Stimulated activated CD8-positive, alpha-beta memory T cell treated with anti-CD3 and anti-CD28 coated beads, Interleukin-15, amount 100 ng/mL, for 24 hours (primary cell): ENCODE measurements at places on chromosomes 7 and 10.

GRCh38 chr10:20162123-20162522 lies 345.9 kb downstream of the PLXDC2 start:
- no peak for DNase-seq

- DNase-seq = no peak
Observed at GRCh38 chr7:110205899-110206298, 885.0 kb upstream of the LRRN3 start.

GRCh38 chr7:33061282-33061937 lies 1.2 kb downstream of the NT5C3A start:
- no peak for DNase-seq

DNA sequence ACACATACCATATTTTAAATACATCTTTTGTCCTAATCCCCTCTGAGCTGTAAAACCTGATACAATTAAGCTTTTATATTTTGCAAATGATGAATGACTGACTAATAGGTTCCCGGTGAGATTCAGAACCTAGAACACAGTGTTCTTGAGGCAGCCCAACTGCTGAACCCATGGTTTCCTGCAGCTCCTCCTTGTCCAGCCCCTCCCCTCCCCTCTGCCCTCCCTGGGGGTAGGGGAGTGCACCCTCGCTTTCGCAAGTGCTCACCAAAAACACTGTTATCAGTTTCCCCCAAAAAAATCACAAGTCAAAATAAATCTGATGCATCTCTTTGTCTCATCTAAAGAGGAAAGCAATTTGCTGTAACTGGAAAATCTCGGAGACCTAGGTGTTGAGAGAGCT lies 602.8 kb downstream of the KCNMA1 start:
- DNase-seq = no peak

- DNase-seq = no peak
Observed at GRCh38 chr7:318476-318875, 28.5 kb downstream of the FOXL3 start.

- DNase-seq = no peak
Observed at GRCh38 chr10:101007099-101007711, 7.6 kb downstream of the LZTS2 start.

DNA sequence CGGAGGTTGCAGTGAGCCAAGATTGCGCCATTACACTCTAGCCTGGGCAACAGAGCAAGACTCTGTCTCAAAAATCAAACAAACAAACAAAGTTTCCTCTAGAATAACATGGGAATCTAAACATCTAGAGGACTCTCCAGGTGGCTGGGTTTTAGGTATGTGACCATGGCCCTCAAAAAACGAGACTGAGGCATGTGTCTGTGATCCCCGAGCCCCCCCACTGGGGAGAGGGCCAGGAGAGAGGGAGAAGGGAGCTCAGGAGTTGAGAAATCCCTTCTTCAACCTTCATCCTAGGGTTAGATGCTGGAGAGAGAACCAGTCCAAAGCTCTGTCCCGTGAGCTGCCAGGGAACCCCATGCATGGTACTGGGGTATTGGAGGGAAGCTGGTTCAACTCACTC lies 188.0 kb upstream of the LYZL2 start:
- DNase-seq = no peak

- DNase-seq = no peak
Observed at GRCh38 chr7:26449175-26450165, 157.8 kb downstream of the SNX10 start.

- no peak for DNase-seq
Observed at GRCh38 chr10:128054163-128054970, 71.9 kb downstream of the MKI67 start.

DNA sequence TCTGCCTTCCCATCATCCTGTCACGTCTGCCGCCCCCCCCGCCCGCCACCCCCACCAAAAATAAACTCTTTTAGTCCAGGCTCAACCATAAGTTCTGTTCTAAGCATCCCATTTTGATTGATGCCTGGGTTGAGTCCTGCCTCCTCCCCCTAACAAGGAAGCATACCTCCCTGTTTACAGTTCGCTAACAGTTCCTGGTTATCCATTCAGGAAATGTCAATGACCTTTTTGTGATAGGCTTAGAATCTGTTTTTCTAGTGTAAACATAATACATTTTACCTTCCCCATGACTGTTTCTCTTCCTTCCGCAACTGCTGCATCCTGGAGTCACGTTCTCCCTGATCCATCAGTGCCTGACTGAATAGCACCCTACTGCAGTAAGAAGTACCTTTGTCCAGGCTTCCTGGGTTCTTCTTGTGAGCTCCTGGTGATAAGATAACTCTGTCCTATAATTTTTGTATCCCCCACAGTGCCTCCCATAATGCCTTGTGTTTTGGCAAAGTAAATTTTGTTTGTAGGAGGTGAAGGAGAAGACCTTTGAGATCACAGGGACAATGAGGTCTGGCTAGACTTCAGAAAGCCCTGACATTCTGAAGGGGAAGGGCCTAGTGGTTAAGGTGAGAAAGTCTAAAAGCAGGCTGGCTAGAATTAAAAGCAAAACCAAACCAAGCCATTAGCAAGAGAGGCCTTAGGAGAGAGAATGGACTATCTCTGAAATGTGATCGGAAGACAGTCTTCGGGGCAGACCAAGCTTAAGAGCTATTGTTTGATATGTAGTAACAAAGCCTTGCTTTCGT lies 7.3 kb downstream of the AGFG2 start:
- no peak for DNase-seq

DNA sequence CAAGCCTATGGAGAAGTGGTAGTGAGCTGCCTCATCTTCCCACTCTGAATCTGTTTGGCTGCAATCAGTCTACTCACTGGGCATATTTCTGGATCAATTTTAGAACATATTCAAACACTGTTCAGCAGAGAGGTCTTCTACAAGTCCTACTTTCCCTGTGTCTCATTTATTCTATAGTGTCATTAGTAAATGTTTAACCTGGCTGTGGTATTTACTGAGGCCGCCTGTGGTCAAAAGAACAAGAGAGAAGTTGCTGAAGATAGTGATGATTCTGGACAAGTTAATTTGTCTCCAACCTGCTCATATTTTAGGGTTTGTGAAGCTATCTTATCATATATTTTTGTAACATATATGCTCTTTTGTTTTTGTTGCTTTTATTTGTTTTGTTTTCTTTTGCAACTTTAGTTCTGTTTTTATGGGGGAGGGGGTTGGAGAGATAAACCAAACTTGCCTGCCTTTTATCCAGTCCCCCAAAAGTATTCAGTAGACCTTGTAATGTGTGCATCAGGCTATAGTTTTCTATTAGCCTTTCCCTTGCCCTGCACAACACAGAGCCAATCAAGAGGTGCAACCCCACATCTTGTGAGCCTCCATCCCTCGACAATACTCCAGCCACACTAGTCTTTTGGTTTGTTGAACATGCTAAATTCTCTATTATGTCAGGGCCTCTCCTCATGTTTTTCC lies 362.8 kb upstream of the MBL2 start:
- DNase-seq = no peak

- DNase-seq = no peak
Observed at GRCh38 chr7:101299511-101300464, 21.8 kb downstream of the IFT22 start.

DNA sequence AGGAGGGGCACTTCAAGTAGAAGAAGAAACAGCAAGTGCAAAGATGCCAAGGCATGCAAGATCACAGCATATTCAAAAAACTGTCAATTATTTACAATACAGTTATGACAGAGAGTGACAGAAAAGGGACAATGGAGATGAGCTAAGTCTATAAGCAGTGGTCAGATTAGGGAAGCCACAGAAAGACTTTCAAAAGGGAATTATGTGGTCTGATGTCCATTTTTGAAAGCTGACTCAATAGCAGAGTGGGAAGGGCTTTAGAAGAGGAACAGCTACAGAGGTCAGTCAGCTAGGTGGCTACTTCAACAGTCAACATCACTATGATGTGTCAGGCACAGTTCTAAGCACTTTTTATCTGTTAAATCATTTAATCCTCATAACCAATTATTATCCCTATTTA lies 45.2 kb upstream of the SPOCK2 start:
- no peak for DNase-seq

- DNase-seq = no peak
Observed at GRCh38 chr10:47396311-47396717, 12.2 kb upstream of the ZNF488 start.

DNA sequence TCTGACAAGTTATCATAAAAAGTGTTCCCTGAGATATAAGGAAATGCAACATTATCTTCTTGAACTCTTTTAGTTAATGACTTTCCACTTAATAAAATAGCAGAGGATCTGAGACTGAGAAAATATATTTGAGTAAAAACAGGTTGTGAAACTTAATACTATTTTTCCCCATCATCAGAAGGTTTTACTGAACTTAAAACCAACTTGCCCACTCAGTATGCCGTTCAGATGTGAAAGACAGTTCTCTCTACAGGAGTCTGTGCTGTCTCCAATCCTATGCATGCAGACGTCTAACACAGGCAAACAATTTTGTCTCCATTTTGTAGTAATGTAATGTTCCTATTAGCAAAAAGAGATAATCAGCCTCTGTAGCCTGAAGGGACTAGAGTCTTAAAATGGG lies 38.2 kb upstream of the CYP2C18 start:
- no peak for DNase-seq

GRCh38 chr10:112446055-112446854 lies 459 bp downstream of the ZDHHC6 start:
- no peak for DNase-seq

DNA sequence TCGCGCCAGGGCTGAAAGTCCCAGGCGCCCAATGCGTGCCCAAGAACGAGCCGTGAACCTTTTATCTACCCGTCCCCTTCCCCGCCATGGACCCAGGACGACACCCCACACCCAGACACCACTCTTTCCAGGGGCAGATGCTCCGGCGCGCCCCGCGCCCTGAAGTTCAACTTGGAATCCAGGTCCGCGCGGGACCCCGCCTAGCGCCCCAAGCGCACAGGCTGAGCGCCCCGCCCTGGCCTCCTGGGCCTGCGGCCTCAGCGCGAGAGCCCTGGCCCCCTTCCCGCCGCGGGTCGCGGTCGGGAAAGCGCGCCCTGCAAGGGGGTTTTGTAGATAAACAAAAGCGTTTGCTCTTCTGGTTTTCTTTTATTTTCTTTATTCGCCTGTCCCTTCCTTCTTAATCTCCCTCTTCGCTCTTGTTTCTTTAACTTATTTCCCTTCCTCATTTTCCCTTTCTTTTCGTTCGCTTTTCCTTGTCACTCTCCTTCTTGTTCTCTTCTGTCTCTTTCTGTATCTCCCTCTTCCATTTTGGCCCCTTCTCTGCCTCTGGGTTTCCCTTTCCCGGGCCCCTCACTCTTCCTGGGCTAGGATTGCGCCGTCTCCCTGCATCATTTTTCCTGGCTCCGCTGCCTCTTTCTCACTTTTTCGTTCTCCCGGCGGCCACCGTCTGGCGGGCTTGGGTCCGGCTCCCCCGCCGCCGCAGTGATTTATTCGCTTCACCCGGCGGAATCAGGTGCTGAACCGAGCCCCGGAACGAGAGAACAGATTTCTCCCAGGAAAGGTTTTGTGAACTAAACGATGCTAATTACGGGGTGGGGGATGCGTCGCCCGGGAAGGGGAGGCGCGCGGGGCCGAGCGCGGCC lies 15.3 kb upstream of the PAX2 start:
- DNase-seq = no peak

DNA sequence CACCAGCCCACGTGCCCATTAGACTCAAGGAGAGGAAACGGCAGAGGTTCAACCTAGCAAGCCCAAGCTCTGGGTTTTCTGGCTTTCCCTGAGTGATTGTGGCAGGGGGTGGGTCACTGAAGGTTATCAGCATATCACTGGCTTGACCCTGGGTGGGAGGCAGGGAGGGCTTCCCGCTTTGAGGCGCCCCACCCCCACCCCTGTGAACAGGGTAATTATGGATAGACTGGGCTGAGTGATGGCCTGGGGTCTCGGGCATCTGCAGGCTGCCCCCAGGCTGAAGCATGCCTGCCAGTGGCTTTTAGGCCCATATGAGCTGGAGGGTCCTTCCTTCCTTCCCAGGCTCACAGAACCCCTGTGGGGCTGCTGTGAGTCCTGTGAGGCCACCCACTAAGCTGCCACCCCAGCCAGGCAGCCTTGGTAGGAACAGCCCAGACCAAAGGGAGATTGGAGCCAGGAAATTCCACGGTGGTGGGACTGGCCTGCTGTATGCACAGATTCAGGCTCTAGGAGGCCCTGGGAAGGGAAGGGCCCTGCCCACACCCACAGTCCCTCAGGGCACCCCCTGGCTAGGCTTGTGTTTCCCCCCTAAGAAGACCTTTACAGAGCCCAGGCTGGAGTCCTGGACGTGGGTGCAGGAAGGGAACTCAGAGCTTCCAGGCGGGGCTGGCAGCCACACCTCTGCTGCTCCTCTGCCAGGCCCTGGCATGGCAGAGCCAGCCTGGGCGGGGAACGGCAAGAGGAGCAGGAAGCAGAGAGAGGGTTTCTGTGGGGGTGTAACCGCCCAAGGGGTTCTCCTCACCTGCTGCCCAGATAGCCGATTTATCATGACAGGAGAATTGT lies 33.1 kb downstream of the GPRIN2 start:
- no peak for DNase-seq

GRCh38 chr7:105602325-105603305 lies 21.3 kb upstream of the EFCAB10 start:
- DNase-seq = no peak

DNA sequence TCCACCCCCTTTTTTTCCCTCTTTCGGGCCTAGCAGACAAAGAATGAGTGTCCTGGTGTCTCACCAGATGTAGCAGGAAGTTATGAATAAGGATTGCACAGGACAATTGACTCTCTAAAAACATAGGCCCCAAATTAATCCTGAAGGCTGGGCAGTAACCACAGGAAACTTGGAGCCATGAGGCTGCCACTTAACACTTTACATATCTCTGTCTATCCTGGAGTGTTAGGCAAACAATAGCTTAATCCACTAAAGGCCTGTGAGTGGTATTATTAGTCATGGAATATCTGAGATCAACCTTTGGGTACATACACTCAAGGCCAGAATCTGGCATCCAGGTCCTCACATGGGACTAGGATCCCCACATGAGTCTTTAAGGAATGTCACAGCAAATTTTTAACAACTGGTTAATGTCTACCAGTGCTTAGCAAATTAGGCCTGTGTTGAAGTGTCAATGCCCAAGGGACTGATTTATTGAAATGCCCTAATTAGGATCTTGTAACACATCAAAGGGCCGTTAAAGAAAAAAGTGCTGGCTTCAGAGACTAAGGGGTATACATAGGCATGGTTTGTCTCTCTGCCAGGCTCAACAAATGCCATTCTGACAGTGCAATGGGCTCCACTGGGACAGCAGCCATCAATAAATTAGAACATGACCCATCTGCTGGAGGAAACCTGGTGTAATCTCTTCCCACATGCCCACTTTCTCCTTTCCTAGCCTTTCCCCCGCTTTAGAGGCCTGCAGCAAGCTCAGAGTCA lies 196.7 kb upstream of the TBX20 start:
- DNase-seq = no peak

- peak; percentile 82 for DNase-seq
Observed at GRCh38 chr10:131885391-131886165, 15.2 kb upstream of the PPP2R2D start.

GRCh38 chr7:104130726-104131125 lies 77.1 kb downstream of the ORC5 start:
- DNase-seq = no peak

DNA sequence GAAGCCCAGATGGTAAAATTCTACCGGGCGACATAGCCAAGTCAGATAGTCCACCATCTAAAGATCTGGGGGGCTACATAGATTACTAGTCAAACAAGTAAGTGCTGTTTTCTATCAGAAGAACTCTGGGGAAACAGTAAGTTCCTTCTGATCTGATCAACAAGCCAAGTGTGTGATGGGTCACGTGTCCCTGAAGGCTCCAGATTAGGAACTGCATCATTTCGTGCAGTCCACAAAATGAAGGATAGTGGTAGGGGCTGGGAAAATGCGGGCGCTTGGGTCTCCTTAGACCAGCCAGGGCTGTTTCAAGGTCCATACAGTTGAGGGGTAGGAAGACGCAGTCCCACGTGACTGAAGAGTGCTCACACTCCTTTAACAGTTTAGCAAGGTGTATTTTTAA lies 1.8 kb upstream of the CHN2 start:
- DNase-seq = no peak
